Body of pancreas (tissue), 4 donors: ENCODE measurements at places on chromosomes 2 and 18. TPM values are rescaled to one million over a fixed set of nuclear protein-coding genes. Genes with fewer than 3 reads are reported as not detected.

KIAA2012 gene
- total RNA-seq = not detected

RAD51AP2 gene
- total RNA-seq = not detected

DNA sequence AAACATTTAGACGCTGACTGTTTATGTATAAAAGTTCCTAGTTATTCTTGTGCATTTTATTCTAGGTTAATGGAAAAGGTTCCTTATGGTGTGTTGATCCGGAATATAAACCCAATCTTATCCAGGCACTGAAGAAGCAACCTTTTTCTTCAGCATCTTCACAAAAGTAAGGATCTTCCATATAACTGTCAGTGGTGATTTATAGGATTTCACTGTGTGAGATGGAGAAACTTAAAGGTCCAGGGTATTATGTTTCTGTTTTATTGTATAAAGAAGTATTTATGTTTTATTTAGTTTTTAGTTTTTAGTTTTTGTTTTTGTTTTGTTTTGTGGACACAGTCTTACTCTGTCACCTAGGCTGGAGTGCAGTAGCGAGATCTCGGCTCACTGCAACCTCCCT lies 171.0 kb upstream of the STON1 start:
- no peak for DNase-seq
- no peaks in the 10 kb centered on the region for H3K27me3 ChIP-seq
- no peak overlapping the region for H3K4me3 ChIP-seq

DNA sequence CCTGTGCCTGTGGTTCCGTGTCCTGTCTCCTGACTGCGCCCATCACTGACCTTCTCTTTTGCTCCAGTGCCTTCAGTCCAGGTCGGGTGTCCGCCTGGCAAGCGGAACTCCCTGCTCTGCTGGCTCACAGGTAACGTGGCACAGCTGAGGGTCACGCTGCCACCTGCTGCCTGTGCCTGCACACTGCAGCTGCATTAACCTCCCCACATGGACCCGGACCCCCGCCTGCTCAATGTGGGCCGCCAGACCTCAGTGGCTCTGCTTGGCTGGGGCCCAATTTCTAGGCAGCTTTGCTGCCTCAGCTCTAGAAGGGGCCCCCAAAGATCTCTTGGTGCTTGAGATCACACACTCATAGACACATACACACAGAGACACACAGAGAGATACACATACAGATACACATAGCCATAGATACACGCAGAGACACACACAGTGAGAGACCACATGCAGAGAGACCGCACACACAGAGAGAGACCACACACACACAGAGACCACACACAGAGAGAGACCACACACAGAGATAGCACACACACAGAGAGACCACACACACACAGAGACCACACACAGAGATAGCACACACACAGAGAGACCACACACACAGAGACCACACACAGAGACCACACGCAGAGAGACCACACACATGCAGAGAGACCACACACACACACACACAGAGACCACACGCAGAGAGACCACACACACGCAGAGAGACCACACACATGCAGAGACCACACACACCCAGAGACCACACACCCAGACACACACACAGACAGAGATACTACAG lies 14.9 kb upstream of the CNNM3 start:
- no peak overlapping the region for H3K4me3 ChIP-seq
- peaks cover 7% of the 10 kb centered on the region for H3K4me1 ChIP-seq
- H3K27ac ChIP-seq = no peak overlapping the region
- H3K36me3 ChIP-seq = no peaks in the 10 kb centered on the region
